ENCODE measurements at places on chromosomes 7 and 10.

- DNase-seq = no peak
Measured at GRCh38 chr7:137590071-137590755, 246.7 kb upstream of the PTN start.

DNA sequence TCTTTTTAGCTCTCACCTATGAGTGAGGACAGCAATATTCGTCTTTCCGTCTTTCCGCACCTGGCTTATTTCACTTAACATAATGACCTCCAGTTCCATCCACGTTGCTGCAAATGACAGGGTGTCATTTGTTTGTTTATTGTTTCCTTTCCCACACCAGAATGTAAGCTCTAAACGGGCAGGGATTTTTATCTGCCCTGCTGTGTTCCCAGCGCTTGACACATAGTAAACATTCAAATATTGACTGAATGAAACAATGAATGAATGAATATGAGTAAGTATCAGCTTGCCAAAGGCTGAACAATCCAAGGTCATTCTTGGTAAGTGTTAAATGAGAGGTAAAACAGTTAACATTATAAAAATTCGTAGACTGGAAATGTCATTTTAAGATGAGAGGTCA, 12.8 kb downstream of the SH3PXD2A start:
- DNase-seq = no peak

DNA sequence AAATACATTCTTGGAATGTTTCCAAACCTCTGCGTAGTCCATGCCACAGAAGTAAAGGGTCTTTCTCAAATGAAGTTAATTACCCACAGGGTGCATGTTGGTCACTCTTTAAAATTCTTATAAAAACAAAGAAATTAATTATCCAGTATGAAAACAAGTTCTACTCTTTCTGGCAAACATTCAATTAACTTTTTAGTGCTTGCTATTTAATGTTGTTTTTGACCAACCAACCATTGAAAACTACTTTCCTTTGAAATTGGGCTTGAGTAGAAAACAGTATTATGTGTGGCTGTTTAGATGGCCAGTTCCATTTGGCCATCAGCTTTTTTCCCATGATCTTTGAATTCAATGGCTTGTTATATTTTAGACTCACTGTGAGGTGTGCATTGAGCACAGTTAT, 83.0 kb downstream of the TAF3 start:
- DNase-seq = no peak

DNA sequence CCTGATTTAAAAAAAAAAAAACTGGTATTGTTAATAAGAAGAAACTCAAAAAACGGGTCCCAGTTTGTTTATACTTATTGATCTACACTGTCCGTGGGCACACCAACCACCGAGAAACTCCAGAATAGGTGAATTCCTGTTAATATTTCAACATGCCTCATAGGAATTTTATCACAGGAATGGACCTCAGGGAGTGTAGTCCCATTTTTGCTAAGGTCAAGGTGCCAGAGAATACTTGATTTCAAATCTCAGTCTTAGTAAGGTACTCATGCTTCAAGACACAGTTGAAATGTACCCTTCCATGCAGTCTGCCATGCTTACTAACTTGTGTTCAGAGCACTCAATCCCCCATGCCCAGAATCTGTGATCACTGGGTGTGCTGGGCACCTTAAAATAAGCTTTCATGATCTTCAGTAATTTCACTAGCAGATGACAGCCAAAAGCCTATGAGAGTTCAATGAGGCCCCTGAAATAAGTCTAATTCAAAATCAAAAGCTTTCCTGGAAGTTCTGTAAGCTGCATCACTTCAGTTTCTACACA, 385.7 kb downstream of the TNS3 start:
- DNase-seq = no peak

GRCh38 chr7:85612514-85612913, 425.7 kb upstream of the SEMA3D start:
- no peak for DNase-seq
